SK-N-SH (cell line): ENCODE measurements at places on chromosomes 6 and 20. TPM values are rescaled to one million over a fixed set of nuclear protein-coding genes. Genes with fewer than 3 reads are reported as not detected.
A peak's percentile ranks its signal among the peaks of the same experiment; 100 is the strongest.

- H3K4me3 ChIP-seq, result no peak overlapping the region
- DNase-seq, result no peak
- H3K27ac ChIP-seq, result no peak overlapping the region
- H3K4me1 ChIP-seq, result no peaks in the 10 kb centered on the region
- H3K27me3 ChIP-seq, result no peaks in the 10 kb centered on the region
Measured at GRCh38 chr20:988272-988671, 13.8 kb downstream of the RSPO4 start.

DNA sequence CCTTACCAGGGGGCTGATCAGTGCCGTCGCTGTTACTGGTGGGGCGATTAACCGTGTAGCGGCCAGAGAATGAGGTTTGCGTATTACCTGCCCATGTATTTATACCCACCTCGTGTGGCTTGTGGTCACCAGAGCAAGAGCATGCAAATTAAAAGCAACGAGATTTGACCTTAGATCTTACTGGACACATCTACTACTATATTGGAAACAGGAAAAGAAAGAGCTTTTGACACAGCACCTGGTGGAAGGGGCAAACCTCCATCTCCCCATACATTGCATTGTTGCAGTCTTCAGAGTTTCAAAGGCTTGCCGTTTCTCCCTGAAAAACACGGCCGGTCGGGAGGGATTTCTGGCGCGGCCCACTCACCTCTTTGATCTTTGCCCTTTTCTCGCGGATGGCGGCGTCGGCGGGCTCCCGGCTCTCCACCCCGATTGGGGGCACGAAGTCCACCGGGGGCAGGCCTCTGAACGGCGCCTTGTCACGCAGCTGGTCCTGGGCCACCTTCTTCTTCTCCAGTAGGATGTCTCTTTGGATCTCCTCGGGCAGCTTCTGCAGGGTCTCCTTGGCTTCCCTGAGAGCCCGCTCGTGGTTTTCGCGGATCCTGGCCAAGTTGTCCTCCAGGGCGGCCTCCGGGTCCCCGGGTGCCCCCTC lies 1.3 kb downstream of the MAN1A1 start:
- peaks cover 3% of the 10 kb centered on the region for H3K36me3 ChIP-seq
- no peak overlapping the region; the same call in 1 of the 2 replicates for H3K27ac ChIP-seq
- DNase-seq, result no peak
- peak overlapping the region; percentile 94 for H3K4me3 ChIP-seq
- no peaks in the 10 kb centered on the region for H3K27me3 ChIP-seq

- H3K4me1 ChIP-seq, result no peaks in the 10 kb centered on the region
- no peaks in the 10 kb centered on the region for H3K27me3 ChIP-seq
- no peak for DNase-seq
- no peak overlapping the region for H3K4me3 ChIP-seq
Measured at GRCh38 chr6:107676042-107676441, 148.1 kb downstream of the SCML4 start.

DNA sequence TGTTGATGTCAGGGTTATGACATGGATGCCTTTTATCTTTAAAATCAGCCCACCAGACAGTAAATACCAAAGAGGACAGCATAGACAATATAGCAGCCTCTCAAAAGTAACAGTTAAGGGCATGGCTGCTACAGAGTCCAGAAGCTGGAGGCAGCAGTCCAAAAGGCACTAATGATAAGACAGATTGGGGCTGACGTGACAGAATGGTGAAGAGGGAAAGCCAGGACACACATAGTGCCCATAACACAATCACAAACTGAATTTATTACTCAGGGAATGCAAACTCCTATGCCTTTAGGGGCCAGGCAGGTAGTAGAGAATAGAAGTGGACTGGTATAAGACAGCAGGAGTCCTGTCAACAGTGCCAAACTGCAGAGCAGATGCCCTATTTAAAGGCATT lies 40.7 kb downstream of the TP53INP2 start:
- DNase-seq, result no peak
- peaks cover 93% of the 10 kb centered on the region for H3K36me3 ChIP-seq
- no peaks in the 10 kb centered on the region for H3K4me1 ChIP-seq
- H3K27me3 ChIP-seq, result no peaks in the 10 kb centered on the region
- no peak overlapping the region for H3K4me3 ChIP-seq

The NAA20 gene
- polyA plus RNA-seq, result 85.0 and 91.8 TPM in 2 replicates

The PRR18 gene
- 0.02 TPM in 1 of 2 replicates, not detected in the other for polyA plus RNA-seq
